ENCODE measurements at places on chromosomes 12 and 14. TPM values are rescaled to one million over a fixed set of nuclear protein-coding genes. Genes with fewer than 3 reads are reported as not detected.

GRCh38 chr12:130719263-130719859 lies 3.3 kb upstream of the RIMBP2 start:
- H3K36me3 ChIP-seq = peaks cover 1% of the 10 kb centered on the region
- H3K27ac ChIP-seq = no peak overlapping the region
- peaks cover 30% of the 10 kb centered on the region for H3K27me3 ChIP-seq
- no peak for DNase-seq
- no peak overlapping the region for H3K4me3 ChIP-seq

- H3K27me3 ChIP-seq = no peaks in the 10 kb centered on the region
- DNase-seq = no peak
- no peak overlapping the region for H3K4me3 ChIP-seq
- no peak overlapping the region for H3K27ac ChIP-seq
- H3K36me3 ChIP-seq = peaks cover 7% of the 10 kb centered on the region
Observed at GRCh38 chr12:62205346-62205745, 54.9 kb upstream of the USP15 start.

DDX54 gene
- 61.5 TPM for total RNA-seq

FGF23 gene
- 0.14 TPM for total RNA-seq

TAPBPL gene
- total RNA-seq = 2.4 TPM

Data from progenitor cell of endocrine pancreas (in vitro differentiated cells).